ENCODE measurements at places on chromosomes 2 and 18. TPM values are rescaled to one million over a fixed set of nuclear protein-coding genes. Genes with fewer than 3 reads are reported as not detected.

- DNase-seq = no peak
Measured at GRCh38 chr2:149037851-149038250, 648 bp upstream of the LYPD6B start.

DNA sequence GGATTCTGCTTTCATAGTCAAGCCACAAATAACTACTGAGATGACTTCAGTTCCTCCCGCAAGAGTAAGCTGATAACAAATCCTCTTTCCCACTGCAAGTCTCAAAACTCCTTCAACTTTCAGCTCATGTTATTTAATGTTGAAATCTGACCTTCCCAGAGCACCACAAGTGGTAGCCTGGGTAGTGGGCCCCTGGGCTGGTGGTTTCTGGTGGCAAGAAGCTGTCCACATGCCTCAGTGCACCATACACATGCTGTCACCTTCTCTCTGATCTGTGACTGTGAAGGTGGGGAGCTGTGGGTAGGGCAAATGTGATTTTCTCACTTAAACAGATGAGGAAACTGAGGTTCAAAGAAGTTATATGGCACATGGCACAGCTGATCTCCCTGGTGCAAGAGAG, 246.1 kb upstream of the EPAS1 start:
- DNase-seq = no peak

DNA sequence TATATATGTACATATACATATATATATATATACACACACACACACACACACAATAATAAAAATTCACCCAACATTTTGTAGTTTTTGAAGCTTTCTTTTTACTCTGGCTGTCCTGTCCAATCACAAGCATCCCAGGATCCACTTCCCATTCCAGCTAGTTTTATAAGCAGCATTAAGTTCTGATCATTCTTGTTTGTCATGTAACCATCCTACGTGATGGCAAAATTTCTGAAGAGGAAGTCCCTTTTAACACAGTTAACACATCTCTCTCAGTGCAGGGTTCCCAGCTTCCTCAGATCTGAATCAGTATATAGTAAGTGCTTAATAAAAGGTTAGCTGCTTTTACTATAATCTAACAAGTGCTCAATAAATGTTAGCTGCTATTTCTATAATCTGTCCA, 26.4 kb downstream of the MYOM1 start:
- no peak for DNase-seq

- no peak for DNase-seq
Measured at GRCh38 chr18:48521723-48522122, 17.1 kb upstream of the CTIF start.

Gene SLC5A7
- not detected for total RNA-seq

Gene ATIC
- 77.2 TPM for total RNA-seq

Gene C2orf80
- total RNA-seq = not detected

Gene C2orf92
- total RNA-seq = 1.3 TPM

Gene CXCR4
- total RNA-seq = 0.17 TPM

Gene MTERF4
- 9.7 TPM for total RNA-seq

Gene SNTG2
- total RNA-seq = 0.22 TPM
